Activated CD4-positive, alpha-beta T cell treated with anti-CD3 and anti-CD28 coated beads, Interleukin-2, amount 10 ng/mL, durations not matched to agents 7 days and 5 days (primary cell): ENCODE measurements at places on chromosomes 11 and 22. TPM values are rescaled to one million over a fixed set of nuclear protein-coding genes. Genes with fewer than 3 reads are reported as not detected.
A peak's percentile ranks its signal among the peaks of the same experiment; 100 is the strongest.

The OR52I1 gene
- not detected for total RNA-seq

The HOATZ gene
- total RNA-seq: not detected

The GNB1L gene
- 5.3 TPM for total RNA-seq

The ENTHD1 gene
- 0.21 TPM for total RNA-seq

The OR56A5 gene
- not detected for total RNA-seq

The CCDC89 gene
- 0.60 TPM for total RNA-seq

The OR52I2 gene
- not detected for total RNA-seq

GRCh38 chr11:125517116-125517770 lies 21.2 kb upstream of the FEZ1 start:
- no peak for DNase-seq
- H3K4me3 ChIP-seq: no peak overlapping the region
- peak overlapping the region; percentile 20 for H3K27ac ChIP-seq
- no peaks in the 10 kb centered on the region for H3K36me3 ChIP-seq

- peaks cover 6% of the 10 kb centered on the region for H3K4me1 ChIP-seq
- no peak overlapping the region for H3K4me3 ChIP-seq
- no peak overlapping the region for H3K27ac ChIP-seq
- no peak for DNase-seq
- H3K36me3 ChIP-seq: no peaks in the 10 kb centered on the region
These were observed 11.8 kb upstream of the IGLL1 start for GRCh38 chr22:23591846-23592245.

DNA sequence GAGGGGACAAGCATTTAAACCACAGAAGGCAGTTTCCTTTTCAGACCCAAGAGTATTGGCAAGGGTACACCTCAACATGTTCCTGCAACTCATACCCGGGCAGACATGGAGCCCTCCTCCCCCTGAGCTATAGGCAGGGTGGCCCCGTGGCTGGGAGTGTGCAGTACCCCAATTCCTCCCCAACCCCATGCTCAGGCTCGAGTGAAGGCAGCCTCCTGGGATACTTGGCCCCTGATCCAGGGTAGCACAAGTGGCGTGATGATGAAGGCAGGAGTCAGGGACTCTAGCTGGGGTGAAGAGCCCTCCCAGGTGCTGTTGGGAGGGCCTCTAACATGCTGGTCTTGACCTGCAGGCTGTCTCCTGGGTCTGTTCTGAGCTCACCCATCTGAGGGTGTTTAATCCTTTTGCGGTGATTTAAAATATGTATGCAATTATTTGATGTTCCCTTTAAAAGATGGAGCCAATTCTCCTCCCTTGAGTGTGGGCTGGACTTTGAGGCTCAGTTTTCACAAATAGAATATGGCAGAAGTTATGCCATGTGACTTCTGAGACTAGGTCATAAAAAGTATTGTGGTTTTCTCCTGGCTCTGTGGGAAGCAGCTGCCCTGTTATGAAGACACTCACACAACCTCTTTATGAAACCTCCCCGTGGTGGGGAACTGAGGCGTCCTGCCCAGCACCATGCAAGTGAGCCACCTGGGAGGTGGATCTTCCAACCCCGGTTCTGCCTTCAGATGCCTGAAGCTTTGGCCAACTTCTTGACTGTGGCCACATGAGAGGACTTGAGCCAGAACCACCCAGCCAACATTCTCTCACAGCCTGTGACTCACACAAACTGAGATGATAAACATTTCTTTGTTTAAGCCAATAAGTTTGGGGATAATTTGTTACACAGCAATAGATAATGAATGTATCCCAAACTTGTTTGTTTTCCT lies 54.7 kb upstream of the NECTIN1 start:
- no peak for DNase-seq
- no peaks in the 10 kb centered on the region for H3K4me1 ChIP-seq
- H3K27ac ChIP-seq: no peak overlapping the region
- no peak overlapping the region for H3K4me3 ChIP-seq

DNA sequence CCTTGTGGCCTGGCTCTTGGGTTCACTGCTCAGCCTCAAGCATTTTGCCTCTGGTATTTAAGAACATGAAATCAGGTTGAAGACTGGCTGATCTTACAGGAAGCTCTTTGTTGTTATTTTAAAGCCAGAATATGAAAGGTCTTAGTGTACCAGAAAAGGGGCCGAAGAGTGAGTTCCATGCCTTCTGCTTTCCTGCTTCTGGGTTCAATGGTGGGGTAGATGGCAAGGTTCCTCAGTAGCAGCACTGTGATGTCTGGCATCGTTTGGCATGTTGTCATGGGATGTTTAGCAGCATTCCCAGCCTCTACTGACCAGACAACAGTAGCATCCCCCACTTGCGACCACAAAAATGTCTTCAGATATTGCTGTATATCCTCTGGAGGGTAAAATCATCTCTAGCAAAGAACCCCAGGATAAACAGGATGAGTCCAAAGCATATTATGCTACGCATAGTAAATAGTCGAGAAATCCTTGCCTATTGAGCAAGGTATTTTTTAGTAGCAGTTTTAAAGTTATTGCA lies 2.4 kb downstream of the VPS26B start:
- H3K4me3 ChIP-seq: peak overlapping the region; percentile 88
- H3K36me3 ChIP-seq: peaks cover 38% of the 10 kb centered on the region
- H3K4me1 ChIP-seq: peaks cover 75% of the 10 kb centered on the region
- H3K27me3 ChIP-seq: no peaks in the 10 kb centered on the region
- no peak overlapping the region for H3K27ac ChIP-seq

- peaks cover 7% of the 10 kb centered on the region for H3K4me1 ChIP-seq
- H3K4me3 ChIP-seq: no peak overlapping the region
- no peaks in the 10 kb centered on the region for H3K36me3 ChIP-seq
These were observed 2.9 kb upstream of the LRRC10B start for GRCh38 chr11:61505640-61506155.

DNA sequence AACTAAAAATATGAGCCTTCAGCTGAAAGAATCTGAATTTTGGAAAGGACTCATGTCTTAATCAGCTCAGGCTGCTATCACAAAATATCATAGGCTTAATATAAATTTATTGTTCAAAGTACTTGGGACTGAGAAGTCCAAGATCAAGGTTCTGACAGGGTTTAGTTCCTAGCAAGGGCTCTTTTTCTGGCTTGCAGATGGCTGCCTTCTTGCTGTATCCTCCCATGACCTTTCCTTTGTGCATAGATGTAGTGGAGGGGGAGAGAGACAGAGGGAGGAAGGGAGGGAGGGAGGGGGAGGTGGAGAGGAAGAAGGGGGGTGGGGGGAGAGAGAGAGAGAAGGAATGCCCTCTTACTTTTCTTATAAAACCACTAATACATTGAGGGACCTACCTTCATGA lies 306.8 kb upstream of the DDI1 start:
- H3K4me1 ChIP-seq: no peaks in the 10 kb centered on the region
- no peak overlapping the region for H3K4me3 ChIP-seq
- no peaks in the 10 kb centered on the region for H3K27me3 ChIP-seq
- H3K36me3 ChIP-seq: no peaks in the 10 kb centered on the region
- H3K27ac ChIP-seq: no peak overlapping the region
- no peak for DNase-seq

- peaks cover 24% of the 10 kb centered on the region for H3K4me1 ChIP-seq
- H3K36me3 ChIP-seq: peaks cover 3% of the 10 kb centered on the region
- no peak overlapping the region for H3K27ac ChIP-seq
- no peak for DNase-seq
- H3K27me3 ChIP-seq: peaks cover 37% of the 10 kb centered on the region
These were observed 547 bp downstream of the TUBA8 start for GRCh38 chr22:18110954-18111758.

DNA sequence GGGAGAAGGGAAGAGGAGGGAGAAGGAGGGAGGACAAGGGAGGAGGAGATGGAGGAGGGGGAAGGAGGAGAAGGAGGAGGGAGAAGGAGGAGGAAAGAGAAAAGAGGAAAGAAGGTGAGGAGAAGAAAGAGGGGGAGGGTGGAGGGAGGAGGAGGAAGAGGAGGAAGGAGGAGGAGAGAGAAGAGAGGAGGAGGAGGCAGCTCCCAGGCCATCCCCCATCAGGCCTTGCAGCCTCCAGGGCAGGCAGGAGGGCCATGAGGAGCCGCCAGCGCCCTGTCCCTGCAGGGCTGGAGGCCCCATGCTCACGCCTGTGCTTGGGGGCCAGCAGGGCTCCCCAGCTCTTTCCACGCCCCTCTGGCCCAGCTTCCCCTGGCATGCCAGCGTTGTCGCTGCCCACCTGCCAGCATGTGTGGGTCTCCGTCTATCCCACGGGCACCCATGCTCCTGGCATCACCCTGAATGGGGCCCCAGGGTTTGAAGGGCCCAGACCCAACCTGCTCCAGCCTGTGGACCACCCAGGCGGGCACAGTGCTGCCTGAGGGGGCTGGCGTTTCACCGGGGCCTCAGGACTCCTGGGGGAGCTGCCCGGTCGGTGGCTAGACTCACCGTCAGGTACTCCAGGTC lies 5.2 kb downstream of the TSPAN32 start:
- H3K36me3 ChIP-seq: peaks cover 17% of the 10 kb centered on the region
- no peaks in the 10 kb centered on the region for H3K27me3 ChIP-seq
- H3K27ac ChIP-seq: no peak overlapping the region
- no peak for DNase-seq

- no peak overlapping the region for H3K27ac ChIP-seq
- peak; percentile 46 for DNase-seq
- H3K4me3 ChIP-seq: no peak overlapping the region
These were observed 143.2 kb downstream of the BBOX1 start for GRCh38 chr11:27183672-27184457.

GRCh38 chr22:35257002-35257320 lies 332 bp upstream of the HMGXB4 start:
- H3K4me1 ChIP-seq: peaks cover 32% of the 10 kb centered on the region
- peak overlapping the region; percentile 92 for H3K4me3 ChIP-seq
- H3K36me3 ChIP-seq: peaks cover 26% of the 10 kb centered on the region
- no peak for DNase-seq

- H3K27ac ChIP-seq: no peak overlapping the region
- no peak overlapping the region for H3K4me3 ChIP-seq
- H3K27me3 ChIP-seq: no peaks in the 10 kb centered on the region
- no peaks in the 10 kb centered on the region for H3K4me1 ChIP-seq
- DNase-seq: no peak
- H3K36me3 ChIP-seq: no peaks in the 10 kb centered on the region
These were observed 90.8 kb downstream of the LUZP2 start for GRCh38 chr11:24587635-24588034.

GRCh38 chr11:94533696-94534630 lies 9.8 kb upstream of the FUT4 start:
- H3K4me1 ChIP-seq: no peaks in the 10 kb centered on the region
- no peak overlapping the region for H3K27ac ChIP-seq
- H3K4me3 ChIP-seq: no peak overlapping the region
- DNase-seq: no peak
- no peaks in the 10 kb centered on the region for H3K36me3 ChIP-seq

GRCh38 chr22:17431179-17431578 lies 61.9 kb downstream of the CECR2 start:
- no peaks in the 10 kb centered on the region for H3K4me1 ChIP-seq
- H3K27me3 ChIP-seq: peaks cover 21% of the 10 kb centered on the region
- DNase-seq: no peak
- H3K4me3 ChIP-seq: no peak overlapping the region

- H3K27me3 ChIP-seq: no peaks in the 10 kb centered on the region
- peak overlapping the region; percentile 65 for H3K27ac ChIP-seq
- H3K36me3 ChIP-seq: peaks cover 50% of the 10 kb centered on the region
- H3K4me1 ChIP-seq: peaks cover 32% of the 10 kb centered on the region
- peak; percentile 51 for DNase-seq
- H3K4me3 ChIP-seq: peak overlapping the region; percentile 4
These were observed 11.0 kb downstream of the DDB2 start for GRCh38 chr11:47225552-47226400.

GRCh38 chr11:96373826-96374225 lies 15.9 kb downstream of the CCDC82 start:
- H3K4me1 ChIP-seq: peaks cover 5% of the 10 kb centered on the region
- no peaks in the 10 kb centered on the region for H3K27me3 ChIP-seq
- no peak overlapping the region for H3K4me3 ChIP-seq
- peaks cover 33% of the 10 kb centered on the region for H3K36me3 ChIP-seq

DNA sequence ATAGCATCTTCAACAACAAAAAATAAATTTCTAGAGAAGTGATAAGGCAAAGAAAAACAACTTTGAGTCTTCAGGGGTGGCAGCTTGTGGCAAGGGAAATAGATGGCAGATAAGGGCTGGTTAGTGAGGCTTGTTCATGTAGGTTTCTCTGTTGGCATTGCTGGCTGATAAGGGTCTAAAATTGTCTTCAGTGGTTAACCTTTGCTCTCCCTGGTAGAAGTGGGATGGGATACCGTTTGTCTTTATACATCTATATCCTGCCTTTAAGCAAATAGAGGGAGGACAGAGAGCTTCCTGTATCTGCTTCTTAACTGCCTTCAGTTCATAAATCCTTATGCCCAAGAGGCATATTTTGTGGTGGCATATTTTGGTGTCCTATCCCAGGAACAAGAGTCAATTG lies 57.1 kb downstream of the TRAF6 start:
- no peaks in the 10 kb centered on the region for H3K27me3 ChIP-seq
- peak overlapping the region; percentile 51 for H3K27ac ChIP-seq
- H3K36me3 ChIP-seq: no peaks in the 10 kb centered on the region
- H3K4me3 ChIP-seq: no peak overlapping the region
- DNase-seq: peak; percentile 16
- H3K4me1 ChIP-seq: peaks cover 45% of the 10 kb centered on the region

DNA sequence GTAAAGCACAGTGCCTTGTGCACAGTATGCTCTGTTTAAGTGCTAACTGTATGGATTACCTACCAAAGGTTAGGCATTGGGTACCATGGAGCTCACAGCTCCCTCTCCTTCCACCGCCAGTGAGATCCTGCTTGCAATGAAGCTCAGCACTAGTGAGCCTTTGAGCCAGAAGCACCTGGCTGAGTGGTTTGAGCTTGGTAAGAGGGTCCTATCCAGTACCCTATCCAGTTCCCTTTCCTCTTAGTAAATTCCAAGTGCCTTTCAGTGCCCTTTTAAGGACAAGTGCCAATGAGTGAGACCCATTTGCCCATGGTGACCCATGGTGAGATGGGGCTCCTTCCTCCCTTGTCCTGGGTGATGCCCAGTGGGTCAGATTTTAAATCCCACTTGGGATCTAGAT lies 43.1 kb upstream of the NAV2 start:
- H3K4me3 ChIP-seq: no peak overlapping the region
- no peak overlapping the region for H3K27ac ChIP-seq
- no peak for DNase-seq
- peaks cover 1% of the 10 kb centered on the region for H3K4me1 ChIP-seq
- H3K27me3 ChIP-seq: peaks cover 5% of the 10 kb centered on the region
- H3K36me3 ChIP-seq: no peaks in the 10 kb centered on the region

DNA sequence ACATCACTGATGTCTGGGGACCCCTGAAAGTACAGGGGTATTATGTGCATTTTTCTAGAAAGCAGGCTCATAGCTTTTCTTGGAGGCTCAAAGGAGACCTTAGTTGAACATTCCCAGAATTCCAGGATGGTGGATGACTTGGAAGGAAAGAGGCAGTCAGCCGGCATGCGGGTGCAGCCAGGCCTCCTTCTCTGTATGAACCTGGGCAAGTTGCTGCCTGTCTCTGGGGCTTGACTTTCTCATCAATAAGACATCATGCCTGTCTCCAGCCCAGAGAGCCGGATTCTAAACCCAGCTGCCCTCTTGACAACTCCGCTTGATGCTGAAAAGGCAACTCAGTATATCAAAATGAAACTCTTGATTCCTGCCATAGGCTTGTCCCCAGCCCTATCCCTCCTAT lies 12.6 kb downstream of the MS4A15 start:
- no peaks in the 10 kb centered on the region for H3K27me3 ChIP-seq
- no peaks in the 10 kb centered on the region for H3K4me1 ChIP-seq
- DNase-seq: no peak
- no peak overlapping the region for H3K4me3 ChIP-seq
